HTR-8/SVneo (cell line): ENCODE measurements at places on chromosomes 7 and 10.

- no peak for DNase-seq
Observed at GRCh38 chr10:96261132-96261531, 10.2 kb downstream of the BLNK start.

DNA sequence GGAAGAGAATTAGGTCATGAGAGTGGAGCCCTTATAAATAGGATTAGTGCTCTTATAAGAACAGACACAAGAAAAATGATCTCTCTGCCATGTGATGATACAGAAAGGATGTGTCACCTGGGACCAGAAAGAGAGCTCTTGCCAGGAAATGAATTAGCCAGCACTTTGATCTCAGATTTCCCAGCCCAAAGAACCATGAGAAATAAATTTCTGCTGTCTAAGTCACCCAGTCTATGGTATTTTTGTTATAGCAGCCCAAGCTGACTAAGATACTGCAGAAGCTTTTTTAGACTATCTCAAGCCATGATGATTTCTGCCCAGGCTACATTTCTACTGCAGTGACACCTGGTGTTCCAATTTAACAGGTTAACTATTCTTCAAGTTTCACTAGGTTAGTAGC is 84.8 kb downstream of the RSU1 start:
- DNase-seq = no peak

DNA sequence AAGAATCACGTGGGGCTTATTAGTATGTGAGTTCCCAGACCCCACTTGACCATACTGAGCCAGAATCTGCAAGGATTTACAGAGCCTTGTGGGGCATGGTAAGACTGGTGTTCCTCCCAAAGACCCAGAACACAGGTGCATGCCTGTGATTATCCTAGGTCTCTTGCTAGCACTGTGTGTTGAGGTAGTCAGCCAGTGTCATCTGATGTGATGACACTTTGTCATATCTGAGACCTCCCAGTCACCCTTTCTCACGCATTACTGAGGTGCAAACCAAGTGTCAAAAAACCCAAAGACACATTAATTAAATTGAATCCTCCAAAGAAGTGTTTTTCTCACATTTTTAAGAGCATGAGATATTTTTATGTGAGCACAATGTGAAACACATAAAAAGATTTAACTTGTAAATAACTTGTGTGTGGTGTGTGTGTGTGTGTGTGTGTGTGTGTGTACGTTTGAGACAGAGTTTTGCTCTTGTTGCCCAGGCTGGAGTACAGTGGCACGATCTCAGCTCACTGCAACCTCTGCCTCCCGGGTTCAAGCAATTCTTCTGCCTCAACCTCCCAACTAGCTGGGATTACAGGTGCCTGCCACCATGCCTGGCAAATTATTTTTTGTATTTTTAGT is 162.0 kb upstream of the PRPS1L1 start:
- DNase-seq = no peak

DNA sequence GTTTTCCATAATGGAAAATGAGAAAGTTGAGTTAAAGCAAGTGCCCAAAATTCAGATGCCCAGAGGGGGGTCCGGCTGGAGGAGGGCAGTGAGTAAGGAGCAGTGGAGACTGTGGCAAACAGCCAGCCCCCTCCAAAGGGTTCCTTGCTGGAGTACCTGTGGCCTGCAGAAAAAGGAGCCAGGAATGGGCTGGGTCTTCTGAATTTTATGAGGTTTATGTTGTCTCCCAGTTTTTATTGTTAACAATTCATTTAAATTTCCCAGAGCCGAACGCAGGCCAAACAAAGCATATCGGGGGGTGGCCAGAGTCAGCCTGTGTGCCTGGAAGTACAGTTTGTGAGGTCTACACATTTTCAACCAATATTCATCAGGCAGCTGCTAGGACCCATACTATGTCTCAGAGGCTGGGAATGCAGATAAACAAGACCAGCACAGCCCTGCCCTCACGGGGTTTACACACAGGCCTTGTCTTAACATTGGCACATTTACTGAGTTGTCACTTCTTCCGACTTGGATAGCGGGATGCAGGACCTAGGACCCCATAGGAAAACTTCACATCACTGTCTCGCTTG is 12.9 kb upstream of the CSGALNACT2 start:
- no peak for DNase-seq

DNA sequence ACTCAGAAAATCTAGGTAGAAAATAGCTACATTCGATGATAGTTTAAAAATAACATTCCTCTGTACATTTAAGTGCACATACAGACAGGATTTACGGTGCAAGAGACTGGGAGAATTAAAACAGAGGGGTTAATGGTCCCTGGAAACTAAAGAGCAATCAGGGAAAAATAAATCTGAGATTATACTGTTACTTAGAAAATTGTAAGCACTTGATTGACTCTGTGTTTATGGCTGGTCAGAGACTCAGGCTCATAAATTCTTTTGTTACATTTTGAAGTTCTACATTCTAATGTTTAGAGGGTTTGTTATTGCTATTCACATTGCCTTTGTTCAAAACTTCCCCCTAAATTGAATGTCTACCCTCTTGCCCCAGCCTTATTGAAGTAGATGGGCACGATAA is 54.4 kb downstream of the CDCA7L start:
- DNase-seq = no peak

DNA sequence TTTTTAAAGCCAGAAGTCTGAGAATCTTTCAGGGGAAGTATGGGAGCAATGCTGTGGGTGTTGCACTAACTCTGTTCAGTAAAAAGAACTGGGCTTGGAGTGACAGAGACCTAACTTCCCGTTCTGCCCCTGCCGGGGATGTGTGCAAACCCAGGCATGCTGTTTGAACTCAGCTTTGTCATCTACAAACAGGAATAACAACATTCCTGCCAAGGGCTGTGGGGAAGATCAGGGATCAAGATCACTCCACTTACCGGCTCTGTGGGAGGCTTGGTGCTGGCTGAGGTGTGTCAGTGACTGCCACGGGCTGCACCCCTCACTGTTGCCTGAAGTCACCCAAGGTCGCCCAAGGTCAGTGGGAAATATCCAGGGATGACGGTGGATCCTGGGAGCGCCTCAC is 23.1 kb upstream of the DRGX start:
- DNase-seq = no peak

- DNase-seq = no peak
Observed at GRCh38 chr7:70717553-70718329, 414.2 kb upstream of the GALNT17 start.

DNA sequence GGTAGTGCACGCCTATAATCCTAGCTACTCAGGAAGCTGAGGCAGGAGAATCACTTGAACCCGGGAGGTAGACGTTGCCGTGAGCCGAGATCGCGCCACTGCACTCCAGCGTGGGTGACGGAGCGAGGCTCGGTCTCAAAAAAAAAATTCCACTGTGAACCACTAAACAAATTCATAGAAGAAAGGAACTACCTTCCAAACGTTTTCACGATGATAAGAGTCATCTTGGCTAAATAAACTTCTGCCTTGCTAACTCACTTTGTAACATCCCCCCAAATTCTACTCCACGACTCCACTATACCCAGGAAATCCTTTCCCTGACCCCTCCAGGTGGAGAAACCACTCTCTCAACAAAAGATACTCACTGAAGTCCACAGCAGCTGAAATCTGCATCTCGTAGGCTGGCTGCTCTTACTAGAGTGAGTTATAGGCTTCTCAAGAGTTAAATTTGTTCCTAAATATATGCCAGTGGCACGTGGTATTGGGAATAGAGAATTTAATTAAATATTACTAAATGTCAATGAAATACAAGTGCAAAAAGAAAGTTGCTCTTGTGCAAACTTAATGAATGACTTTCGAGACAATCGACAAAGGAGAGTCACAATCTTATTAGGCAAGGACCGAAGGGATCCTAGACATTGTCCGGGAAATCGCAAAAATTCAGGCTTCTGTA is 1.6 kb upstream of the GTF2I start:
- no peak for DNase-seq

- no peak for DNase-seq
Observed at GRCh38 chr7:55723621-55723941, 139.0 kb downstream of the SEPTIN14 start.

DNA sequence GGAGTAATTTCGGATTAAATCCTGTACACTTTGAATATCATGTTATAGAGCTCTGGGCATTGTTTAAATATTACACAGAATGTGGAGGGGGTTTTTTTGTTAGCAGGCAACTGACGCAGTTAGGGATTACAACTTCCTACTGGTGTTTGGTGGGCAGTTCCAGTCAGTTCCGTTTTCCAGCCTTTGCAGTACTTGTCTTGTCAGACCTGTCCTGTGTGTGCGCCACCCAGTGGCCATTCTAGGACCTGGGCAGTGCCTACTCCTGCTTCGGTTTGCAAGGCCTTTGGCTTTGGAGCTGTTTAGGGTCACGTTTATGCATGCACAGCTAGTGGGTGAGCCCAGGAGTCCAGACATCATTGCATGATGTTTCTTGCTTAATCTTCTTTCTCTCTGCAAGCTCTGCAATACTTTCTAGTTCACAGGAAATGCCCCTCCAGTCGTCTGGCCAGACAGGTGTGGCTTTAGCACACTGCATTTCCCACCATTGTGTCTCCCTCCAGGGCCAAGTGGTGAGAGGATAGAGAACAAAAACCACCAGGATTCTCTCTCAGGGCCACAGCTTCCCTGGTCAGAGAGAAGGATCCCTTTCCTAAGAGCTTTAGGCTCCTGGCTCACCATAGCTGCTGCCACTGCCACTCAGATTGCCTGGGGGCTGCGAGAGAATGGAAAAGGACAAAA is 96.5 kb upstream of the TARP start:
- DNase-seq = peak; percentile 71

DNA sequence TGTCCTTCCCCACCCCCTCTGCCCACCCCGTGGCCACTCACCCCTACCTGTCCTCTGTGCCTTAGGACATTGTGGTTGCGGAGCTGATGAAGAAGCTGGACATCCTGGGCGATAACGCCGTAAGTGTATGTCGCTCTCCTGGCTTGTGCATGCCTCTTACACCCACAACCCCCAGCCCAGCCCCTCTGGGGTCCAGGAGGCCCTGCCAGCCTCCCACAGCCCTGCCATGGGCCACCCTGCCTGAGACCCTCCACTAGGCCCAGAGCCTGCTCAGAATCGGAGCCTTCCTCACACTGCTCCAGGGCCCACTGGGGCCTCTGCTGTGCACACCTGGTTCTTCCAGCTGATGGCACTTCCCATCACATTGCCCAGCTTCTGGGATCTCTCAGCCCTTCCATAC is 36.8 kb upstream of the DPYSL4 start:
- no peak for DNase-seq

- no peak for DNase-seq
Observed at GRCh38 chr7:115099906-115100305, 178.0 kb downstream of the MDFIC start.

GRCh38 chr7:36507475-36508440 is 118.1 kb downstream of the ANLN start:
- no peak for DNase-seq

DNA sequence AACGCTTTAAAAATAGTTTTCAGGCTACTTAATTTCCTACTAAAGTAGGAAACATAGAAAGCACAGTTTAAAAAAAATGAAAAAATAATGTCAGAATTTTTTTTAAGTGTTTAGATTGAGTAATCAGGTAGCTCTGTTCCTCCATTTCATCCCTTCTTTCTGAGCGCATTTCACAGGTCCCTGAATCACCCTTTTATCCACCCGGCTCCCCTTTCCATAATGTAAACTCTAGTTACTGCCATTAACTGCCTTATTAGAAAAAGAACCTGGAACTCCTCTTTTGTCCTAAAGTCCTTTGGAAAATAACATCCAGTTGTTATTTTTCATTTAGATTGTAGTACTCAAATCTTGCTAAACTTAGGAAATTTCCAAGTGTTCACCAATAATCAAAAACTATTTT is 5.8 kb downstream of the KCND2 start:
- no peak for DNase-seq

DNA sequence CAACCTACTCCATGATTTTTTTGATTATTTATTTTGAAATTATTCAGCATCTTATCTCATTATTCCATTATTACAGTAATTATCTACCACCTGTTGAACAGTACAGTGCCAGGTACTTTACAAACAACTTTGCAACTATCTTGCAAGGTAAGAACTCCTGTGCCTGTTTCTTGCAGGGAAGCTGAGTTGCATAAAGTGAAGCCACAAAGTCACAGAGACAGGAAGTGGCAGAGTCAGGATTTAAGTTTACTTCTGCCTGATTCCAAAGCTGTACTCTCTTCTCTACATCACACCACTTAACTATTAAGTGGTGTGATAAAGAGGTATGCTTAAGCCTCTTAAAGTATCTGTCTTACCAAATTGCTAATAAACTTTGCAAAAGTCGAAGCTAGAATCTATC is 80.1 kb downstream of the LRRTM3 start:
- DNase-seq = no peak

- no peak for DNase-seq
Observed at GRCh38 chr10:13158401-13158800, 3.0 kb upstream of the MCM10 start.

- DNase-seq = no peak
Observed at GRCh38 chr7:114356133-114356532, 58.5 kb upstream of the FOXP2 start.

DNA sequence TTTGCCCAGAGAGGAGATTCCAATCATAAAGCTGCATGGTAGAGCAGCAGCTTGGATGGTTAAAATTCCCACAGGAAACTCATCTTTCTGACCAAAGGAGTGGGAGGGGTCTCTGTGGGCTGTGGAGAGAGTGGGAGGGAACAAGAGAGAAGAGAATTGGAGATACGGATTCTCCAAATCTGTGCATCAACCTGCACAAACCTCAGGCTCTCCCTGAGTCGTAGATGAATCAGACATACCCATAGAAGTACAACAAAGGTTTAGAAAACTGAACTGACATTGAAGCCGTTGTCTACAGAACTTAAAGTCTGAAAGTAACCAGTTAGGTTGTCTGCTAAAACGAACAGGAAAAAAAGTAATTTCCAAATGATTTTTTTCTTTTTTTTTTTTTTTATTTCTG is 41.9 kb downstream of the CYCS start:
- DNase-seq = no peak

GRCh38 chr7:30804078-30804661 is 33.0 kb downstream of the MINDY4 start:
- DNase-seq = no peak

DNA sequence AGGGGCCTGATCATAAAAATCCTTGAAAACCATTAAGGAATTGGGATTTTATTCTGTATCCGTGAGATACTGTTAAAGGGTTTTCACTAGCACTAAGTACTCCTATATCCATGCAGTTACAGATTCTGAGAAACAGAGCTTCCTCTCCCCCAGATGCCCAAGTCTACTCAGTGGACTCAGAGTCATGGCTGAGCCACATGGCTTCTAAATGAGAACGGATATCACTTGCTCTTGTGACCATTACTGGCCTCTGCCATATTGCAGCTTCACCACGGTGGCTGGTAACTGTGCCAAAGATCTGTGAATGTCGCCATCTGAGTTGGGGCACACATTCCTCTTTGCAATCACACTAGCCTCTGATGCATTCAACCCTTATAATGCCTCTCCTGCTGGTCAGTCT is 42.0 kb upstream of the PALS2 start:
- no peak for DNase-seq
